Epithelial cell of alveolus of lung (primary cell): ENCODE measurements at places on chromosomes 12 and 14. TPM values are rescaled to one million over a fixed set of nuclear protein-coding genes. Genes with fewer than 3 reads are reported as not detected.

Gene TMEM132D
- total RNA-seq, result under 0.01 and 0.08 TPM in 2 replicates

Gene APOF
- not detected in 2 replicates for total RNA-seq

Gene CLEC9A
- not detected in 2 replicates for total RNA-seq

Gene TAS2R30
- 0.78 and 1.7 TPM in 2 replicates for total RNA-seq

Gene EEF1AKMT3
- 7.4 and 14.5 TPM in 2 replicates for total RNA-seq

Gene LRCOL1
- total RNA-seq, result not detected in 2 replicates

Gene HOTAIR
- total RNA-seq, result not detected in 2 replicates

Gene C12orf60
- total RNA-seq, result 1.3 and 2.1 TPM in 2 replicates

Gene KCNMB4
- 1.4 TPM in 2 replicates for total RNA-seq

Gene KRT78
- not detected in 2 replicates for total RNA-seq

Gene FAM90A1
- 0.13 and 0.80 TPM in 2 replicates for total RNA-seq

Gene DPPA3
- not detected in 2 replicates for total RNA-seq

Gene VDR
- 3.7 and 12.4 TPM in 2 replicates for total RNA-seq

Gene ADCK1
- 5.9 and 10.8 TPM in 2 replicates for total RNA-seq

Gene CCDC197
- not detected in 2 replicates for total RNA-seq

Gene CRIP1
- 9.1 and 20.7 TPM in 2 replicates for total RNA-seq

Gene SMARCD1
- 56.8 and 108 TPM in 2 replicates for total RNA-seq

Gene ARPC3
- 429 and 927 TPM in 2 replicates for total RNA-seq

Gene CCND2
- 66.6 and 67.9 TPM in 2 replicates for total RNA-seq

Gene PARPBP
- total RNA-seq, result 5.7 and 11.2 TPM in 2 replicates

Gene MPHOSPH9
- 19.1 and 35.1 TPM in 2 replicates for total RNA-seq

Gene TAS2R7
- total RNA-seq, result not detected in 2 replicates

Gene PA2G4
- total RNA-seq, result 98.1 and 145 TPM in 2 replicates

Gene C3AR1
- total RNA-seq, result 1.9 TPM in 1 of 2 replicates, not detected in the other

Gene SLC7A8
- total RNA-seq, result 0.26 and 4.6 TPM in 2 replicates

Gene TMBIM4
- total RNA-seq, result 69.7 and 77.4 TPM in 2 replicates

Gene CPNE6
- not detected in 2 replicates for total RNA-seq

Gene MYF6
- total RNA-seq, result under 0.01 and 0.80 TPM in 2 replicates

Gene TAS2R42
- not detected in 2 replicates for total RNA-seq

Gene NOS1
- total RNA-seq, result not detected in 2 replicates

Gene AQP6
- total RNA-seq, result not detected in 2 replicates

Gene SELPLG
- 0.26 and 2.2 TPM in 2 replicates for total RNA-seq

Gene CD69
- 0.08 and 1.0 TPM in 2 replicates for total RNA-seq

Gene CIROP
- total RNA-seq, result 0.88 TPM in 1 of 2 replicates, not detected in the other

Gene UNC79
- total RNA-seq, result not detected in 2 replicates

Gene DAO
- not detected in 2 replicates for total RNA-seq

Gene CREBL2
- 20.4 and 21.1 TPM in 2 replicates for total RNA-seq

Gene SDS
- total RNA-seq, result not detected in 2 replicates

Gene GNB3
- 0.39 and 0.48 TPM in 2 replicates for total RNA-seq

Gene BICDL1
- under 0.01 TPM in 1 of 2 replicates, not detected in the other for total RNA-seq

Gene LUM
- 299 and 746 TPM in 2 replicates for total RNA-seq

Gene FANCM
- 3.0 and 12.3 TPM in 2 replicates for total RNA-seq

Gene SLC6A15
- total RNA-seq, result 12.5 and 58.7 TPM in 2 replicates

Gene NEUROD4
- not detected in 2 replicates for total RNA-seq

Gene KRT72
- not detected in 2 replicates for total RNA-seq

Gene RNF212B
- not detected in 2 replicates for total RNA-seq
